ENCODE measurements at places on chromosomes 1 and 21.

- no peak for DNase-seq
Observed at GRCh38 chr1:24714859-24715520, 30.3 kb upstream of the CLIC4 start.

GRCh38 chr1:43847882-43848281 lies 85.7 kb upstream of the ARTN start:
- DNase-seq: no peak

- no peak for DNase-seq
Observed at GRCh38 chr21:38900499-38900898, 94.8 kb downstream of the ETS2 start.

DNA sequence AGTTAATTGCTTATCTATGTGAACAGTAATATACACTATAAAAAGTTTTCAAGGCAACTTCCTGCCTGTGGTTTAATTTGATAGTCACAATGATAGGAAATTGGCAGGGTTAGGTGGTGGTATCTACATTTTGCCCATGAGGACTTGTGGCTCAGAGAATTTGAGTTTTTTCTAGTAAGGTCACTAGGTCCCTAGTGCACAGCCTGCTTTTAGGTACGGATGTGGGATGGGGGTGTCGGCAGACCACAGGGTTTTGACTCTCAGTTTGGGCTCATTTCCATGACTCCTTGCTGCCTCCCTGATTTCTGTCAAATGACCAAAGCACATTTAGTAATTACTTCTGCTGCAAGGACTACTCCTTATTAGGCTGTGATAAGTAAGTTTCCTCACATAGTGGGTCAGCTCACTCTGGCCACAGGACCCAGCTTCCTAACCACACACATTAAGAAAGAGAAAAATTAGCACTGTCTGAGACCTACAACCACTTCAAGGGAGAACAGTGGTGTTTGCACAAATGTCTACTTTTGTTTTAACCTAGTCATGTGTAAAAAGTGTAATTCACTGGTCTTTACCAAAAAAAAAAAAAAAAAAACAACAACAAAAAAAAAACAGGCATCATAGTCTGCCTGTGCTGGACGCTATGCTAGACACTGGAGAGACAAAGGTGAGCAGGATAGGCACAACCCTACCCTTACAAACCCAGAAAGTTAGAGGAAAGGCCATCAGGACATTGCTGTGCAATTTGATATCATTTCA lies 43.7 kb downstream of the MRPL39 start:
- no peak for DNase-seq
